ENCODE measurements at places on chromosomes 2 and 18. TPM values are rescaled to one million over a fixed set of nuclear protein-coding genes. Genes with fewer than 3 reads are reported as not detected.

The C2orf78 gene
- total RNA-seq: not detected

The SDC1 gene
- 11.0 TPM for total RNA-seq

The CYS1 gene
- 0.16 TPM for total RNA-seq

The RPRM gene
- total RNA-seq: not detected

The PLCL1 gene
- total RNA-seq: 2.5 TPM

The CNDP1 gene
- total RNA-seq: not detected

The CLEC4F gene
- not detected for total RNA-seq

Measured in myocyte (in vitro differentiated cells).